ENCODE measurements at places on chromosomes 6 and 20.

DNA sequence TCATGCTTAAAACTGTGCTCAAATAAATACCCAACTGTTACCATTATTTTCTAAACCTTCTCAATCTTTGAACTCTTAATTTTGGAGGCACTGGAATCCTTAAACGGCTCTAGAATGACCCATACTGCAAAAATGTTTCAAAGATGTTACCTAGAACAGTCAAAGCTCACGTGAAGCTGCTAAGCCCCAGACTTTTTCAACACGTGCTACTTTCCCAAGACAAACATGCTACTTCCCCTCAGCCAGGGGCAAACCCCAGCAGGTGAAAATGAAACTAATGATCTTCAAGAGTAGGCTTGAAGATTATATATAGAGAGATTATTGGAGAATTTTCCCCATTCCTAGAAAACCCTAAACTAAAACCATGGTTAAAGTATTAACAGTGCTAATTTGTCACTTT lies 28.1 kb downstream of the HUS1B start:
- DNase-seq: no peak

GRCh38 chr6:18883851-18884250 lies 496.7 kb downstream of the RNF144B start:
- DNase-seq: no peak

GRCh38 chr20:59063358-59064213 lies 21.0 kb upstream of the PRELID3B start:
- no peak for DNase-seq

DNA sequence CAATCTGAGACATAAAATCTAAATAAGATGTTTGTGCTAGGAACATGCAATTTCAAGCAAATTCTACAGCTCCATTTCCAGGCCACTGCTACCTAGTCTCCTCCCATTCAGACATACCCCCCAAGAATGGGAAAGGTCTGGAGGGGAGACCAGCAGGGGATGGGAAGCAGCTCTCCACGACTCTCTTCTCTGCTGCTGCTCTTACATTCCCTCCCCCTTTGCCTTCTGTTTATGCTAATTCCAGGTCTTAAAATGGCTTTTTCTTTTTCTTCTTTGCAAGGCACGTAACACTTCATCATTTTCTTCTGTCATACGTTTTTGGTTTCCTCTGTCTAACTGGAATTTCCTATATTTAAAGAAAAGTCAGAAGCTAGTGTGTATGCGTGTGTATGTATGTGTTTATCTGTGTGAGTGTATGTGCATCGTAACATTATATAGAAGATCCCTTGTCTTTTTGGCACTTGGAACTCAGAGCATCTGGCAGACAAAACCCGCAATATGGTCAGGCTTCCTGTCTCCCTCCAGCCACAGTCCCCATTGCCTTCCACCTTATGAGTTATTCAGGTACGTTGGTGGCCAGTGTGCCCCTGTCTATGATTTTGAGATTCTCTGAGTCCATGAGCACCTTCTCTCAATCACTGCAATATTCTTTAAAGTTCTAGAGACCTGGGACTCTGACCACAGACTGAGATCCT lies 493.7 kb downstream of the BTBD3 start:
- no peak for DNase-seq

GRCh38 chr20:37511610-37512275 lies 9.3 kb upstream of the NNAT start:
- no peak for DNase-seq

GRCh38 chr20:47258745-47259695 lies 97.5 kb downstream of the ZMYND8 start:
- DNase-seq: no peak

- no peak for DNase-seq
Observed at GRCh38 chr20:60428651-60429050, 470.4 kb downstream of the CDH26 start.

DNA sequence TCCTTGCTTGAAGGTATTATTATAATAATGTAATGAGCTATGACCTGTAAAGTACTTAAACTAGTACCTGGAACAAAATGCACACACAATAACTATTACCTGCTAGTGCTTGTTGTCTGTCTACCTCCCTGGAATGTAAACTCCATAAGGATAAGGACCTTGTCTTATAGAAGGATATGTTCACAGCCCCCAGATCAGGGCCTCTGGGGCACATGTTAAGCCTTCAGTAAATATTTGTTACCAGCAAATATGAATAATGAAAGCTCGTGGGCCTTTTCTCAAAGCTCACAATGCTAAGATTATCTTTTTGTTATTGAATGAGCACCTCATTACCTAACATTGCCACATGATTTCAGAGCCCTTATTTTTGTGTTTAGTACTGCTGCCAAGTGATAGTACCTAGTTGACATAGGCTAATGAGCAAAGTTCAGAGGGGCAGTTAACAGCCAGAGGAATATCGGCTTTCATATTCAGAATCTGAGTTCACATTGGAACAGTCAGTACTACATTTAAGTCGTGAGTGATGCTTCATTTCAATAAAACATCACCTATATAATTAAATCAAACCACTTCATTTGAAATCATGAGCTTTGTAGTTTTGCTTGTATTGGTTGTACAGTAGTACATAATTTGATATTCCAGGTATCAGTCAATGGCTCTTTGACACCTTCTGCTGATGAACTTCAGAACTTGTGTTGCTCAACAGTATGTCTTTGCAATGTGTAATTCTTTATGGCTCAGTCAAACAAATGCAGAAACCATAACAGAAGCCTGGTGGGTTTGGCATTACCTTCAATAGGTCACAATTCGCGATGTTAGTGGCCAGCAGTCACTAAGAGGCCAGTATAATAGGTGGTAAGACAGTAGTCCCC lies 11.8 kb upstream of the SMLR1 start:
- DNase-seq: no peak

DNA sequence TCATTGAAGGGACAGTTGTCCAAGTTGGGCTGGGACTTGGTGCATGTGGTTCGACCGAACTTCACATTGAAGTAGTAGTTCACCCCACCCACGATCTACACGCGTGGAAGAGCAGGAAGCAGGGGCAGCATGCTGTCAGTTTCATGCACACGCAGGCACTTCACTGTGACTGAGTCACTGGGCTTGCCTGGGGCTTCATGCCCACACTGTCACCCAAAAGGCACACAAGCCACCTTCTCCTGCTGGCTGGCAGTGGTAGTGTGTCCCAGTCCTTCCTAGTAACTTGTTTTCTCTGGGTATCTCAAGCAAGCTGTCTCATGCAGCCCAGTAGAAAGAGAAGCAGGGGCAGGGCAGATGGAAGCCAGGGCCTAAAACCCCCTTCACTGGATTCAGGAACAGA lies 2.0 kb downstream of the CST5 start:
- DNase-seq: no peak

GRCh38 chr6:92114091-92114675 lies 1305.2 kb downstream of the EPHA7 start:
- DNase-seq: no peak

GRCh38 chr20:21513181-21513663 lies 642 bp downstream of the NKX2-2 start:
- no peak for DNase-seq

GRCh38 chr20:58388028-58388601 lies 914 bp upstream of the VAPB start:
- DNase-seq: no peak

DNA sequence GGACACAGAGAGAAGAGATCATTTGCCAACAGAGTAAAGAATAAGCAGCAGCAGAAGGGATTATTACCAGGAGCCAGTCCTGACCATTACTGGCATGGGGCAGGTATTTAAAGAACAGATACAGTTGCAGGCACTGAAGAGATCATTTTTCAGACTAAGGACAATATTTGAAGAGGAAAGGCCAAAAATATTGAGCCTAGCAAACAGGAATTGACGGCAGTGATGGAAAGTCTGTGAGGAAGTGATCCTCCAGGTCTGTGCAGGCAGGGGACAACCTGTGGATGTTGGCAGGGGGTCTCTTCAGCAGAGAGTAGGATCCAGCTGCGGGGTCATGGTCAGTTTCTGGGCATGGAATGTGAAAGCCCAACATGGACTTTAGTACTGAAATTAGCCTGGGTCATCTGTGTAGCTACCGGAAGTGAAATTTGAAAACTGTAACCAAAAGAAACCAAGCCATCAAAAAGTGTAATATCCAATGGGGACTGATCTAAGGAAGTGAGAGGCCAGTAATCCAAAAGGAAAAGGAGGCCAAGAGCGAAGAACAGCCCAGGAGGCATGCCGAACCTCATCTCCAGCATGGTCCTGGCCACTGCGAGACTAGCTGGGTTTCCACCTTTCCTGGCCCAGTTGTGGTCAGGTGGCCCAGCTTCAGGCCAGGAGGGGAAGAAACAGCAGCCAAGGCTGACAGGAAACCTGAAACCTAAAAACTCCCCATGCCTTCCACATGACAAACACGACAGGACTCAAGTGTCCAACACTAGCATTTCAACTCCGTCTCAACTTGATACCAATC lies 115.1 kb upstream of the TNFAIP3 start:
- no peak for DNase-seq

GRCh38 chr6:135581211-135581610 lies 83.7 kb upstream of the AHI1 start:
- no peak for DNase-seq

DNA sequence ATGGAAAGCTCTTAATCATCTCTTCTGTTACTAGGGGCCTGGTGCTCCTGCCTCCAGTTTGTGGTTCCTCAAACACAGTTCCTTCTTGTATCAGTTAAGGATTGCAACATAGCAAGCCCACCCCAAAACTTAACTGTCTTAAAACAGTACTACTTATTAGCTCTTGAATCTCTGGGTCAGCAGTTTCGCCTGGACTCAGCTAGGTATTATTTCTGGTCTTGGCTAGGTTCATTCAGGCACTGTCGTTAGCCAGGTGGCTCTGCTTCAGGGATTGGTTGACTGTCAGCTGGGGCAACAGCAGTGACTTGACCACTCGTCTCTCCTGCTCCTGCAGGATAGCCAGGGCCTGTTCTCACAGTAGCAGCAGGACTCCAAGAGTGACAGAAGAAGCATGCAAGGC lies 30.0 kb upstream of the RALY start:
- DNase-seq: no peak

GRCh38 chr6:132814716-132815570 lies 574 bp downstream of the RPS12 start:
- no peak for DNase-seq

DNA sequence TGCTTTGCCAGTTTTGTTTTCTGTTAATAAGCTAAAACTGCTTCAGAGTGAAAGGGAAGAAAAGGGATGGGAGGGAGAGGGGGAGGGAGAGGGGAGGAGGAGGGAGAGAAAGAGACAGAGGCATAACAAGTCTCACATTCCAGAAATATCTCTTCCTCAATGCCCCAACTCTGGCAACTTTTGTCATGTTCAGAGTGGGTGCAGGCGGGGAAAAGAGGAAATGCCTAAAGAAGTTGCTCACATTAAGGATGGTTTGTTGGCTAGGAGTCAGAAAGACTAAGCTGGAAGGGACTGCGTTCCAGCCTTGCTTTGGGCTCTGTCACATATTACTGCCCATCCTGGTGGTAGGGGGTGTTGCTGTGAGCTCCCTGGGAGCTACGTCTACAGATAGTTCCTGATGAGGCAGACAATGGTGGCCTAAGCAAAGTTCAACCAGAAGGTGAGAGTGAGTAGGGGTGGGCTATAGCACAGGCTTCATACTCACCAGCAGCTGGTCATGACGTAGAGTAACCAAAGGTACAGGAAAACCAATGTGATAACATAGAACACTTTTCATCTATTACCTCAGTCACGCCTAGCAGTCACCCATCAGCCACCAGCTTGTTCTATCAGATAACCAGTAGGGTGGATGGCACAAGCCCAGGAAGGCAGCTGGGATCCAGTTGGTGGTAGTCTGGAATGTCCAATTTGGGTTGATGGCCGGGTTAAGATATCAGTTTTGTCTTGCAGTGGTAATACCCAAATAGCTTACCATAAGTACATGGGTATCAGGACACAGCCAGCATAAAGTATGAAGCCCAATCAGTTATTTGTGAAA lies 2.1 kb downstream of the TSPYL4 start:
- no peak for DNase-seq

DNA sequence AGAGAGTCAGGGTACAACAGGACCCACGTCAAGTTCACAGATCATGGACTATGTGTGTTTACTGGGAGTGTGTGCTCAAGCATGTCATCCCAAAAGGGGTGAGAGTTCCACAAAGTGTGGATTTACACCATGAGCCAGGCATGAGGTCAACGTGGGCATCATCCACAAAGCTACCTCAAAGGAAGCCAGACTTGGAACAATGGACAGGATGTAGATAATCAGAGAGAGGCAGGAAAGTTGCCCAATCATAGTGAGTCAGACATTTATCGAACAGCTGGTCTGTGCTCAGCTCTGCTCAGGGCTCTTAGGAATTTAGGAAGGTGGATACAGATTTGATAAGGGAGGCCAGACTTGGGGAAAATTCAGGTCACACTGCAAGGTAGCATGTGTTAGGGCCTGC lies 317.2 kb upstream of the CDYL start:
- DNase-seq: no peak

- no peak for DNase-seq
Observed at GRCh38 chr6:128981716-128982115, 98.8 kb downstream of the LAMA2 start.

DNA sequence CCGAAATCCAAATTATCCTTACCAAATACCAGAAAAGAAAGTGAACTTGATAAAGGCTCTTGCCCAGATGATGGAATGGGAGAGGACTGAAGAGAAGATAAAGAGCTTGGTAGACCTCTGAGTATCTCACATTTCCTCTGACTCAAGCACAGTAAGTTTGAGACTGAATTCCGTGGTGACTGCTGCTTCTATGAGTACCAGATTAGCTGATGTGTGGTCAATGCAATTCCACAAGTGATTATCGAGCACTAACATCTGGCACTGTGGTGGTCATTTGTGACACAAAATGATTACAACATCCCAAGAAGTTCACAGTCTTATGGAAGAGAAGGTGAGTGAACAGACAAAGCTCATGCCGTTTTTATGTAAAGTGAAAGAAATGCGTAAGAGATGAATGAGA lies 2.6 kb upstream of the RPS6KA2 start:
- DNase-seq: no peak

GRCh38 chr6:35477028-35477427 lies 8.8 kb downstream of the RPL10A start:
- no peak for DNase-seq

GRCh38 chr6:99512033-99512432 lies 3.2 kb downstream of the USP45 start:
- no peak for DNase-seq

DNA sequence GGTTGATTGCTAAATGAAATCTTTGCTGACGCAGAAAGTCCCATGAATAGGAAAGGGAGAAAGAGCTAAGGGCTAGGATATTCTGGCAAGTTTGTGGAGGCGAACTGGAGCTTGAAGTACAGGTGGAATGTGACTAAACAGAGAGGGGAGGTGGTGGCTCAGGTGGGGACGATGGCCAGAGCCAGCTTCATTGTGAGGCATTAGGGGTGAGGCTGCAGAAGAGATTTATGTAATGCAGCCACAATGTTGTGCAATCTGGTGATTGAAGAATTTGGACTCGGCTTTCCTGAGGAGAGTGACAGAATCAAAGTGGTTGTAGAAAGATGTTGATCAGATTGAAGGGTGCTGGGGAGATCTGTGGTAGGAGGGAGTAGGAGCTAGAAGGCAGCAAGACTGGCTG lies 42.9 kb upstream of the SPACA1 start:
- no peak for DNase-seq

DNA sequence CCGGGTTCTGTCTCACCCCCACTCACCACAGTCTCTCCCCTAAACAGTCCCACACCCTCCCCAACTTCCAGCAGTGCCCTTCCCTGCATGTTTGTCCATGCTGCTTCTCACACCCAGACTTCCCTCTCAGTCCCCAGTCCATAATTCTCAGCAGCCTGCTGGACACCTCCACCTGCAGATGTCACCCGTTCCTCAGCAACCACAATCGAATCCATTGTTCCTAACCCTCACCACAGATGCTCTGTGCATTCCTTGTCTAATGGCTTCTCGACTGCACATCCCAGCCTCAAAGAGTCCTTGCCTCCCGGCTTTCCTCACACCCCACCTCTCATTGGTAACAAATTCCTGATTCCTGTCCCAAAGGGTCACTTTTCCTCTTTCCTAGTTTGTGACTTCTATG lies 55.6 kb downstream of the GOPC start:
- DNase-seq: no peak

Data from stimulated activated CD8-positive, alpha-beta memory T cell treated with anti-CD3 and anti-CD28 coated beads, Interleukin-15, amount 100 ng/mL, for 24 hours (primary cell).